ENCODE measurements at places on chromosomes 5 and 9.
A peak's percentile ranks its signal among the peaks of the same experiment; 100 is the strongest.

DNA sequence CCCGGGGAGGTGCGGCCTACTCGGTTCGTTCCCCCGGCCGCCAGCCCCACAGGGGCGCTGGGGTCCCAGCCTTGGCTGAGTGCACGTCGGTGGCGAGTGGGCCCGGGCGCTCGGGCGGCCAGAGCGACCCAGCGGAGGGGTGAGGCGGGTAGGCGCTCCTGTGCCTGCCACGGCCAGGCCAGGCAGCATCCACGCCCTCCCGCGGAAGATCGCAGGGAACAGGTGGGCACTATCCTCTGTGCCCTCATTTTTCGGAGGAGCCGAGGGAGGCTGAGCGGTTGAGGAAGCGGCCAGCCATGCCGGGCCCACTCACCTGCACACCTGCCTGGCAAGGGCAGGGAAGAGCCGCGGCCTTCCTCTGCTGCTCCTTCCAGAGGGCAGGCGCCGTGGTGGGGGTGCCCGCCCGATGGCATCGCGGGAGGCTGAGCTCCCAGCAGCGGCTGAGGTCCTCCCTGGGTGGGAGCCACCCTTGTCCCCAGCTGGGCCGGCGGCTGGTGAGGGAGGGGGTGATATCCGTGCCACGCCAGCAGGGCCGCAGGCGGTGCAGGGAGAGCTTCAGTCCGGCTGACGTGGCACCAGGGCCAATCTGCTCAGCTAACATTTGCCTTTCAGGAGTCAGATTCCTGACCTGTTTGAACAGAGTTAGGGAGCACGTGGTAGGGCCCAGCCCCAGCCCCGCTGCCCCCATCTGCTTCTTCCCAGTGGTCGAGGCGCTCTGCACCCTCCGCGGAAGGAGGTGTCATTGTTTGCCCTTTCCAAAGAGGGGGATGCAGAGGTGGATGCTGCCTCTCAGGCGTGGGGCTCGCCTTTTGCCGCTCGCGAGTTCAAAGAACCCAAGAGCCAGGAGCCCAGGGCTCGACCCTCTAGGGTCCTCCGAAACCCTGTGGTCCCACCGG lies 1.6 kb upstream of the SEC16A start:
- DNase-seq = no peak

- DNase-seq = no peak
Observed at GRCh38 chr9:132016456-132016855, 63.2 kb downstream of the MED27 start.

DNA sequence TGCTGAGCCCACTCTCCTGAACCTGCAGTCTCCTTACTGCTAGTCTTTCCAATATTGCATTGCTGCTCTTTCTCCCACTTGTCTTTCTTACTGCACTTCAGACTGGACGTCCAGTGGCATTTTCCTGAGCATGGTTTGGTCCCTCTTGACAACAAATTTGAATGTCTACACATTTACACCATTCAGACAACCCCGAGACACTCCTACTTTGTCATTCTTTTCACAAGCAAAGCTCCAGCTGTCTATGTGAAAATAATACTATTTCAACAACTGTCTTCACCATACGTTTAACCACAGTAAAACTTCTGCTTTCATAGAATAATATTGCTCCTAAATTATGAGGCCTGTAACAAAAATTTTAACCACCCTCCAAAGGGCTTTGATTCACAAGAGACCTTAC lies 10.4 kb upstream of the APTX start:
- DNase-seq = no peak

DNA sequence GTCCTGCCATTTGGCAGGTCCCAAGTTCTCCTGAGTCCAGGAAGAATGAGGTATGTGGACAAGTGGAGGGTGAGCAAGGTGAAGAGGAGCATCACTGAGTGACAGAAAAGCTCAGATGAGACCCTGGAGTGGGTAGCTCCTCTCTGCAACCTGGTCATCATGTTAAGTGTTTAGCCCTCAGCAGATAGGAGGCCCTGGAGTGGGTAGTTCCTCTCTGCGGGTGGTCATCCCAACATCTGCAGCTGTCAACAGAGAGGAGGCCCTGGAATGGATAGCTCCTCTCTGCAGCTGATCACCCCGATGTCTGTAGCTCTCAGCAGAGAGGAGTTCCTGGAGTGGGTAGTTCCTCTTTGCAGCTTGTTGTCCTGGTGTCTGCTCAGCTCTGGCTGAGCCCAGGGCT lies 48.4 kb downstream of the NDUFAF2 start:
- DNase-seq = no peak

DNA sequence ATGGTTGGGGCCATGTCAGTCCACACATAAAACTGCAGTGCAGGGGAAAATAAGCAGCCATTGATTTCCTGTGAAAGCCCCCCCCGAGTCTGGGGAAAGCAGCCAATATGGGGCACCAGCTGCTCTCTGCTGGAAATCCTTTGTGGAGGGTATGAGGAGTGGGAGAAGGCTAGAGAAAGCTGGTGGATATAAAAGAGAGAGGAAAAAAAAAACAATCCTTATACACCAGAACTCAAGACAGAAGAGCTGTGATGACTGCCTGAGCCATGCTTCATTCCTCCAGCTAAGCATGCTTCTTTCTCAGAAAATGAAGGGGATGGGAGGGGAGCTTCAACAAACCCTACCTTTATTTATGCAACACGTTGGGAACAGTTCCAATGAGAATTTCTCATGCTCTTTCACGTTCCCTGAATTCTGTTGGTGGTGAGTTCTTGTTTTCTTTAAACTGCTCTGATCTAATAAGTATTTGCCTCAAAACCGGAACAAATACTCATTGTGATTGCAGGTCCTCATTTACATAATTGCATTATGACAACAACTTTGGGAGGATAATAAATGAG lies 688.0 kb upstream of the SEMA6A start:
- no peak for DNase-seq

GRCh38 chr9:136086213-136086881 lies 8.7 kb downstream of the NACC2 start:
- no peak for DNase-seq

GRCh38 chr9:5442400-5443011 lies 4.8 kb upstream of the PLGRKT start:
- peak; percentile 33 for DNase-seq

- no peak for DNase-seq
Observed at GRCh38 chr5:176822041-176822792, 11.9 kb downstream of the UNC5A start.

- DNase-seq = no peak
Observed at GRCh38 chr5:175257847-175258194, 186.2 kb downstream of the DRD1 start.

- no peak for DNase-seq
Observed at GRCh38 chr5:142385194-142385593, 60.4 kb upstream of the SPRY4 start.

GRCh38 chr5:148831590-148832565 lies 5.5 kb downstream of the ADRB2 start:
- DNase-seq = no peak

DNA sequence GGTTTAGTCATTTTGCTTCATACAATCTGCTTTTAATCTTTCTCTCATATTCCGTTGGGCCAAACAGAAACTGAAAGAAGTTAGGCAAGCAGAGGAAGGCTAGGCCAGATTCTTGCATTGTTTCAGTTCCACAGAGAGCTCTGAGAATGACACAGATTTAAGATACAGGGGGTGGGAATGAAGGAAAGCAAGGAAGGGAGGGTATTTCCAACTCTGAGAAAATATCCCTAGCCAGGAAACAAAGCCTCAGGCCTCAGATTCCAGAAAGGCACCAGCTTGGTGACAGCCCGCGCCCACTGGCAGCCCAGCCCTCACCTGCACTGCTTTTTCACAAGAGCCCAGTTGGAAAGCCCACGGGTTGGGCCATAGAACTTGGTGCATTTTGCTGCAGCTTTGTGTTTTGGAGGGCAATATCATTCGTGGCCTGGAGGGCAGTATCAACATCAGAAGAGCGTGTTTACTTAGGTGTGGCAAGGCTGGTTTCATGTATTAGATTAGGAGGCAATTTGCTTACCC lies 63.5 kb downstream of the ENC1 start:
- DNase-seq = peak; percentile 36

GRCh38 chr5:144202072-144202471 lies 31.4 kb downstream of the KCTD16 start:
- no peak for DNase-seq

- no peak for DNase-seq
Observed at GRCh38 chr5:141522301-141522700, 33.4 kb downstream of the PCDHGC5 start.

DNA sequence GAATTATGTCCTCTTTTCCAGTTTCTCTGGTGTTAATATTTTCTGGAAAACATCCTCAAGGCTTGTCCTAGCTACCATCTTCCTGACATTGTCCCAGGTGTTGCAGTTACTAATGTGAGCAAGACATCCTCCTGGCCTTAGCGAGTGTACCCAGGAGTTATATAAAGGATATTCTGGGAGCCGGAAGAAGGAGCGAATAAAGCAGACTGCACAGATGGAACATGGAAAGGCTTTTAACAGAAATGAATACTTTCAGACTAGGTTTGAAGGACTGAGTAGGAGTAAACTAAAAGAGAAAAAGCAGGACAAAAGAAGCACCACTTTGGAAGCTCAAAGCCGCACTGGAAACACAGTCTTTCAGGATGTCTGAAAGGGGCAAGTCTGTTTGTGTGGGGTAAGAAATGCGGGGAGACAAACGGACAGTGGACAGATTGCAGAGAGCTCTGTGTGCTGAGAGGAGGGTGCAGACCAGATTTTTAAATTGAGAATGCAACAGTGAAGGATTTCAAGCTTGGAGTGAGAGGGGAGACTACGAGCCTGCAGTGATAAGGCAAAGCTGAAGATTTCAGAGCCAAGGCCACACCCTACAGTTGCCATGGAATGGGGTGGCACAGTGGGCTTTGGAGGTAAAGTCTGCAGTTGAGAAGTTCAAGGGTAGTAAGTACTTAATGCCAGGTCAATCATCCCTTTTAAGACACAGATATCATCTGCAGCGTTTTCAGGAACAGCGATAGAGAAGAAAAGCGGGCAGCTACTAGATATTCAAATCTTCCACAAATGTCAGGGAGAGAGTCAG lies 94.1 kb upstream of the TAF11L2 start:
- DNase-seq = no peak

DNA sequence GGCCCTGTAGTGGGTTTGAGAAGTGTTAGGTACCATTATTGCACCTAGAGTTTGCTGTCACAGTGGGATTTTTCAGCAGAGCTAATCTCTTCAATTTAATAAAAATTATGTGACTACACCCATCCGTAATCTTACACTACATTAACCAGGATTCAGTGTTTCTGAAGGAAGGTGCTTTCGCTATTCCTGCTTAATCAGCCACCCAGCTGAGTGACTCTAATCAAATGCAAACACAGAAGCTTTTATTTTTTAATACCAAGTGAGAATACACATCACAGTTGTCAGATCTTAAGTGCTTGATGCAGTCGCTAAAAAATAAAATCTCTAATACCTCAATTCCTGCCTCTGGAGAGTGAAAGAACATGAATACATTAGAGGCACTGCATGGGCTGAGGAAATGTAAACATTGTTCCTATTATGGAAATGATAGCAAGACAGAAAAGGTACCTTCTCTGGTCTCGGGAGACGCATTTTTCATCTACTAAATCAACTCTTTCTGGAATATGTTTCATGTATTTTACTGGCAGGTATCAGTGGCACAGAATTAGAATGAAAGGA lies 125.7 kb downstream of the SEMA6A start:
- DNase-seq = no peak

DNA sequence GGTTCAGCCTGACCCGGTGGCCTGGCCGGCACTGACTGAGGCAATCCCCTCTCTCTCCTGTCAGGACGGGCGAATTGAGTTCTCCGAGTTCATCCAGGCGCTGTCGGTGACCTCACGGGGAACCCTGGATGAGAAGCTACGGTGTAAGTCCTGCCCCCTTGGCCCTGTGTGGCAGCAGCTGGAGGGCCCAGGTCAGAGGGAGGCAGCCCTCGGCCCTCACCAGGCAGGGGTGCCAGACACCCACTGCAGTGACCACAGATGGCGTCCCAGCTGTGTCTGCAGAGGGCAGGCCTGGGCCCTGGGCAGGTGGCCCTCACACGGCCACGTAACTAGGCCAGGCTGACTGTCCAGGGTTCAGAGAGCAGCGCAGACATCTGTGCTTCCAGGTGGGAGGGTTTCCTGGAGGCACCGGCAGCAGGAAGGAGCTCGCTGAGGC lies 45.9 kb upstream of the HMCN2 start:
- DNase-seq = no peak

GRCh38 chr5:42020788-42021530 lies 95.9 kb downstream of the FBXO4 start:
- no peak for DNase-seq

DNA sequence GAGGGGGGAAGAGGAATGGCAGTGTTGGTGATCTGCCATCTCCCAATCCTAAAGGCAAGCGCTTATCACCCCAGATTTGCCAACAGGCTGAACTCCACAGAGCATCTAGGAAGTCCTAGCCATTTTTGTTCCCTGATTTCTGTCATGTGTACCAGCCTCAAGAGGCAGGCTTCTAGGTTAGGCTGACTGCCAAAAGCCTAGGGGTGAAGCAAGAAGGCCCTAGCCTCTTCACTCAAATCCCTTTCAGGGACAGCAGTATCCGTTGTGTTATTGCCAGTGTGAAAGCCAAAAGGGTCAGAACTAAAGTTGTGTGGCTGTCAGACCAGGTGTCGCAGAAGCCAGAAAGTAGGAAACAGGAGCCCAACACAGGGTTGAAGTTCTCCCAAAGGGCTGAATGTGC lies 14.7 kb downstream of the IGIP start:
- DNase-seq = no peak

DNA sequence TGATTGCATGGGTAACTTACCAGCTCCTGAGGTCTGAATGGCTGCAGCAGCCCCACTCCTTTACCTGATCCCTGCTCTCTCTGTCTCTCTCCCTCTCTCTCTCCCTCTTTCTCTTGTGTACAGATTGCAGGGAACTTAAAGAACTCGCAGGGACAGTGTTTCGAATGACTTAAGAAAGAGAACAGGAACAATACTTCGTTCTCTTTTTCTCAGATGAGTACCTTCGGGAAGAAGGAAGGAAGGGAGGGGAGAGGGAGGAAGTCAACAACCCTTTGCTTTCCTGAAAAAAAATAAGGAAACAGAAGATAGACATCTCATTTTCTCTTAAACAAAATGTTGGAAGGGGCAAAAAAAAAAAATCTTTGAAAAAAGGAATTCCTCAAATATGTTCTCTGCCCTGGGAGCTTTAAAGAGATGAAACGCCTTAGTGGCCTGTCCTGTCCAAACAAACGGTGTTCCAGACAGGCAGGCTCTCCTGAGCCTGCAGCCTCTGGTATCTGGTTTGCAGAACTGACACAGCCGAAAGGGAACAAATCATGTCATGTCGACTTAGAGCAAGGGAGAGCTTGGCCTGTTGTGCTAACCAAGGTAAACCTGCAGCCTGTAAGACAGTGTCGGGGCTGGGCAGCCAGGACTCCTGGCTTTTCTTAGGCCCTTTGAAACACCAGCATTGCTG lies at the start of gene ZNF366:
Gene ZNF366 (minus strand): TSS at position 180 of the 676 bp plus-strand sequence. CDS start 45,914 bp downstream, outside the sequence.
- no peak for DNase-seq

- no peak for DNase-seq
Observed at GRCh38 chr5:67015541-67016191, 180.9 kb downstream of the CD180 start.

- no peak for DNase-seq
Observed at GRCh38 chr9:90240541-90240940, 402.1 kb downstream of the DIRAS2 start.

DNA sequence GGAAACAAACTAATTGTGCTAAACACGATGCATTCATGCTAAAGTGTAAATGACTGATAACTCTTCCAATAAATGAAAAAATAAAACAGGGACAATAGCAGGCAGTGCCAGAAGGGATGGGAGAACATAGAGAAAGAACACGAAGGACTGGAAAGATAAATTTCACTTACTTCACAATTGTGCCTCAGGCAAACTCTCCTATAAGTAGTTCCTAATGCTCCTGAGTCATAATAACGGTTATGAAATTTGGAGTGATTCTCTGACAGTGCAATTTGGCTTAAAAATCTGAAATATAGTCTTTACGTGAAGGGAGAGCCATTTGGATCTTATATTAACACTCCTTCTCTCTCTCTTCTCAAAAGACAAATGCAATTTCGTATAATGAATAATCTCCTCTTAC lies 2218.5 kb downstream of the MAT2B start:
- DNase-seq = no peak

Data from HTR-8/SVneo (cell line).